ENCODE measurements at places on chromosomes 3 and 15. TPM values are rescaled to one million over a fixed set of nuclear protein-coding genes. Genes with fewer than 3 reads are reported as not detected.

DNA sequence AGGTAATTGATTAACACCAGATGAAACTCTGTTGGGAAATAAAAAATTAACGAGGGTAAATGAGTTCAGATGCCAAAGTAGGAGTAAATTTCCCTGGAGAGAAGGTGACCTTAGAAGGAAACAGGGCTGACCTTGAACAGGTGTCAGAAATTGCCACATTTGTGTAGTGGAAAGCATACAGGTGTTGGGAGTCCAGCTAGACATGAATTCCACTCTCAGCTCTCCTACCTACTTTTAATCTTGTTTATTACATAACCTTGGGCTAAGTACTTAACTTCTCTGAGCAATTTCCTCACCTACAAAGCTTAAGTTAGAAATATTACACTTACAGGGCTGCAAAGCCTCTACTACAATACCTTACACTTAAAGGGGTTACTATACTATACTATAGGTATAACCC, 96.0 kb downstream of the ISL2 start:
- DNase-seq: no peak

DNA sequence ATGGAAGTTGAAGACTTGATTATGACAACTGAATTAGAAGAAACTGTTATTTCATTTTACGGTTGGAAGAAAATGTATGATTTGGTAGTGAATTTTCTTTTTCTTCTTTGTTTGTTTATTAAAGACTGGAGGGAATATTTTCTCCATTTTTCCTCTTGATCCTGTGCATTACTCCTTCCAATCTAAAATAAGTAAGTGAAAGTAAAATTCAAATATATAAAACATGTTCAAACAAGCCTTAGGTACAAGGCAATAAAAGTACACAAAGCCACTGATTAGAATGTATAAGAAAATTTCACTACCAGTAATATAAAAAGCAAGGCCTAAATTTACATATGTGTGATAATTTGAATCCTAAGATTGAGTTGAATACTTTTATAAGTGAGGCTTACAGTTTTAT, 181.2 kb upstream of the MME start:
- no peak for DNase-seq

Gene ZCWPW2
- total RNA-seq: 0.39 TPM

DNA sequence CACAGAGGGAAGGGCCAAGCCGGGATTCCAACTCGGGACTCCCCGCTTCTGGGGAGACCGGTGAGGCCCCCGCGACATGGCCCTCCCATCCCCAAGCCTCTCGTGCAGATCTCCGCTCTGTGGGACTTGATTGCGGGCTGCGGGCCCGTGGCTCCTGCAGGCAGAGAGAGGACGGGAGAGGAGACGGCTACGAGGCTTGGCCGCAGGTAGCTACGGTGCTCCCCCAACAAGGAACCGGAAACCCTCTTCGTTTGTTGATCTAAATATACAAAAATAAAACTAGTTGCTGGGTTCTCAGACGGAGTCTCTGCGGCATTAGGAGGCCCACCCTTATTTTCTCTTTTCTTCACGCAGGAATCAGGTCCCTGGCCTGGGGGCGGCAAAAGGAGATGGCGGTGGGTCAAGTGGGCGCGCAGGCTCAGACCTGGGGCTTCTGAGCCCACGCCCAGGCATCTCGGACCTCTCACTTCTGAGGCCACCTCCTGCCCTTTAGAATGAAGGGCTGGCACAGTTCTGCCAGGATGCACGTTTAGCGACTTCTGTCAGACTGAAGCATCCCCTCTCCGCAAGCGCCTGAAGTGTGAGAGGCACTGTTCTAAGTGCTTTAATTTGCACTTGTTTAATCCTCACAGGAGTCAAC, 10.9 kb downstream of the GNB5 start:
- DNase-seq: no peak

Gene MAPKAPK3
- 18.4 TPM for total RNA-seq

Gene SPINK8
- total RNA-seq: not detected

DNA sequence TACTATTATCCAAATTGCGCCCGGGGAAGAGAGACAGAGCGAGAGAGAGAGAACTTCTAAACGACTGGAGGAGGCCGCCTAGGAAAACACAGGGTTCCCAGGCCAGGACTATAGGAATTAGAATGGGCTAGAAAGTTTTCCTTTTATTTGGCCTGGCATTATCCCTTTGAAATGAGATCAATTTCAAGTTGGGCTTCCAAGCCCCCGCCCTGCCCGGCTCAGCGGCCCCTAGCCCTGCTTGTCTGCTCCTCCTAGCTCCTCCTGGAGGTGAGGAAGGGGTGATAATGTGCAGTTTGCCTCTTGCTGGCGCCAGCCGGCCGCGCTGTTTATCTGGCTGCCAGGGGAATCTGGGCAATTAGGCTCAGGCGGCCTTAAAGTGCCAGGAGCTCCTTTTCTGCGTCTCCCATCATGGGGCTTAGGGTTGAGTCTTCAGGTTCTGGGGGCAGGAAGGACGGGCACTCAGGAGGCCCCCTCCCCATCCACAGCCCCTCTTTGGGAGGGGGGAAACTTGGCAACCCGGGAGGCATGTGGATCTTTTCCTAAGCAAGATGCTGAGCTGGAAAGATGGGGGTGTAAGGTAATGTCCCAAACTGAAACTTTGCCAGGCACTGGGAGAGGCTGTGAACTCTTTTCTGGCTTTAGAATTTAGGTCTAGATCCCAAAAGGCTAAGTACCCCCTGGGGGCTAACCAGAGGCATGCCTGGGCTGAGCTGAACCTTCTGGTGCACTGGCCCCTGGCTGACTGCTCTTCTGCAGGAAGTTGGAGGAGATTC, 5.5 kb downstream of the SMAD6 start:
- DNase-seq: no peak

DNA sequence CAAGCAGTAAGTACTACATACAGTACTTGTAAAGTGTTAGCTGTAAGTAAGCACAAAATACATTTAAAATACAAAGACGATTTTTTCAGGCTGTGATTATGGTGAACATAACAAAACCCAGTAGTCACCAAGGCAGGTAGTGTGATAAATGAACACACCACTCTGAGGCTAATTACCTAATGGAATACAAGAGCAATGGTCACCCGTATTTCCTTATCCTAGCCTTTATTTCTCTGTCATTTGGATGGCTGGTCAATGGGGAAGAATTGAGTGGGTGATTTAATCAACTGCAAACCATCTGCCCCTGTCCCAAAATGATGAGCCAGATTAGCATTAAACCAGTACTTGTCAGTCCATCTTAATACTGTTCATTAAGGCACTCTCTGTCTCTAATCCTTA, 89.2 kb upstream of the CGNL1 start:
- no peak for DNase-seq

Gene ADAMTSL3
- total RNA-seq: 16.2 TPM
